ENCODE measurements at places on chromosomes 3 and 15.

DNA sequence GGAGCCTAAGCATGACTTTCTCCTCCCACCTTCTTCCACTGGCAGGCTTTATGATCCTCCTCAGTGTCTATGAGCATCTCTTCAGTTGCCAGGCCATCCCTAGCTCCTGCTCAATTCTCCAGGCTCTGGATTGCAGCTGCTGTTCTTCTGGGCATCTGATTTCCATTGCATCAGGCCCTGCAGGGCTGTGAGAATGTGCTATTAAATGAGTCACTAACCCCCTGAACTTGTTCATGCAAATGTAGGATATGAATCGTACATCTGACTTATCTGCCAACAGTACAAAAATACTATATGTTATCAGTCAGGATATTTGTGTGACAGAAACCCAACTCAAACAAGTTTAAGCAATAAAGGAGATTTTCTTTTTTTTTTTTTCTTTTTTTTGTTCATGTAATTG is 11.9 kb downstream of the GPR176 start:
- DNase-seq, result no peak

DNA sequence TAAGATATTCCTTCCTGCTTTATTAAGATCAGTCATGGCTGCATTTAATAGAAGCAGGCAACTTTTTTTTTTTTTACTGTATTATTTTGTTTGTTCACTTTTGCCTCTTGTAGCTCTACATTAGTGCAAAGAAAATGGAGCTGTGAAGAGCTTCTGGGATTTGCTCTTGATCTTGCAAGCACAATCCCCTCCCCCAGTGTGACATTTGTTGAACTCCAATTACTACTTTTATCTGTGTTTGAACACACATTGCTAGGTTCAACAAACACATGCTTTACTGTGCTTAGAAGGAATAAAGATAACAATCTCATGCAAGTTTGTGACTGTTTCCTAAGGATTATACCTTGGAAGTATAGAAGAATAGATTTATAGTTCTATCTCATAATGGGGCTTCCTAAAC is 648.8 kb downstream of the NLGN1 start:
- no peak for DNase-seq

DNA sequence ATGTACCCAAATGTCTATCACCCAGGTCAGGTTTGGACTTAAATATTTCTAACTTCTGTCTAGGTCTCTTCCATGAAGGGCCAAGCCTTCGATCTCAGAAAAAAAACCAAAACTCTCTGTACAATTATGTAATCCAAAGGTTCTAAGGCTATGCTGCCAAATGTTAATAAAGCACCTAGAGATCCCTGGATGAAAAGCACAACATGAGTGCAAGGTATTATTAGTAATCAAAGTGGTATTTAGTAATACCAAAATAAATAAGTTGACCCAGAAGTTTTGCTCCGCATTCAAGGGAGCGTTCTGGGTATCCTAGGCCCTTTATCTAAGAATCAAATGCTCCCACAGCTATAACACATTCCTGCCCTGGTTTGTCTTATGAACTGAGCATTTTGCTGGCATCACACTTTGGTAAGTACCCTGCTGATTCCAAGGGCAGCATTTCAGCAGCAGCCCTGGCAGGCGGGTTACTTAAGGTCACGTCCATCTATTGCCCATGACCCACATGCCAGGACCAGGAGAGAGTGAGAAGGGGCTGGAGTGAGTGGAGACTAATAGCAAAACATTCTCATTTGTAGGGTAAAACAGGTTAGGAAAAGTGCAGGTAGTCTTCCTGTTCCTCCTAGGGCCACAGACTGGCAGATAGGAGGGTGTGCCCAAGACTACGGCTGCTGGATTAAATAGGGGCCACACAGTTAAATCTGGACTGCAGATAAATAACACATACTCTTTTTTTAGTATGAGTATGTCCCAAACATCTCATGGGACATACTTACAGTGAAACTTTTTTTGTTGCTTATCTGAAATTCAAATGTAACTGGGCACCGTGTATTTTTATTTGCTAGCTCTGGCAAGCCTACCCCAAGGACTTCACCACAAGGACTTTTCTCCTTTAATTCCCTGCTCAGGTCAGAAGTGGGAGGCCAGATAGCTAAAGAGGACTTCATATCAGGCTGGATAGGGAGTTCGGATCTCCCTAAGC is 76.0 kb upstream of the SNRK start:
- no peak for DNase-seq

GRCh38 chr15:61314427-61314826 is 85.3 kb upstream of the RORA start:
- no peak for DNase-seq

DNA sequence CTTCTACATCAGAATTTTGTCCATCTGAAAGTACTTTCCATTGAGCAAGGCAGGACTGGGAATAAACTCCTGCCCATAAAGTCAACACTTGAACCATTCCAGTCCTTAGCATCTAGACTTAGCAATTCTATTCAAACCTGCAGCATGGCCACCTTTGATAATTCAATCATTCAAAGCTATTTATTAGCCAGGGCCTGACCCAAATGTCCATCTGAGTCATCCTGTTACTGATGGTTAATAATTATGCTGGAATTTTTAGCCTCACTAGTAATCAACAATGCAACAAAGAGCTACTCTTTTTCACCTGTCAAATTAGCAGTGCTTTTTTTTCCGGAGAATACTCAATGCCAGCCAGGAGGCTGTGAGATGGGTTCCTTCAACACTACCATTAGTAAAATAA is 72.7 kb upstream of the SNRK start:
- DNase-seq, result no peak

DNA sequence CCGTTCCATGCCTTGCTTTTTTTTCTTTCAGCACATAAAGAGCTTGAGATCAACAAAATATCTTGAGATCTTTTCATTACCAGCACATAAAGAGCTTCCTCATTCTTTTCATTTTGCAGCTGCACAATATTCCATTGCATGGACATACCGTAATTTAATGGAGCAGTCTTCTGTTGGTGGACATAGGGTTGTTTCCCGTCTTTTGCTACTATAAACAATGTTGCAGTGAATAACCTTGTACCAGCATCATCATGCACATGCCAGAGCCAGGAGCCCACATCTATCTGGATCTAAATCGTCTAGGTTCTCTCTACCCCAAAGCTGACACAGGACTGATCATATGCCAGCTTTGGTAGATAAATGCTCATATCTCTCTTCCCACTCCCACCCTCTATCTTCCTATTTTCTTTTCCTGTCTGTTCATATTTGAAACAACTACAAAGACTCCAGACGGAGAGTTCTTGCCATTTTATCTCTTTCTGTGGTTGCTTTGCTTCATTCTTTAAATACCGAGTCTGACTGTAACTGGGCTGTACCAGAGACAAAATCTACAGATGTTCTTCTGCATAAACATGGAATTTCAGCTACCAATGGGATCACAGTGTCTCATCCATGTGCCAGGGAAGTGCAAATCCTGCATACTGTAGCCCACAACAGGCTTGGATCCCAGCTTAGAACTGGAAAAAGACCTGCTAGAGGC is 47.1 kb upstream of the AKAP13 start:
- no peak for DNase-seq

DNA sequence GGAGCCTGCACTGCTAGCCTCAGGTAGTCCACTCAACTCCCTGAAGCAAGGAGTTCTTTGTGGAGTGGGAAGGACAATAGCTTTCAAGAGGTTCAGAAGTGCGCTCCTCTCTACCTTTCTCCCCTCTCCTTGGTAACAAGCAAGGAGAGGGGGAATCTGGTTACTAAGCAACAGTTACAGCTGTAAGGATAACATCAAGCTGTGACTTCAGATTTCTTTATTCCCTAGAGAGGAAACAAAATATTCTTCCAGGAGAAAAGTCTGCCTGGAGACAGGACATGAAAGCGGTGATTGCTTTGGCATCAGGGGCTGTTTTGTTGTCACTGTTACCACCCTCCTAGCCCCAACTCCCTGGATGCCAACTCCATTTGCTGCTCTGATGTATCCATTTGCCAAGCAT is 70.4 kb downstream of the TRANK1 start:
- DNase-seq, result no peak

DNA sequence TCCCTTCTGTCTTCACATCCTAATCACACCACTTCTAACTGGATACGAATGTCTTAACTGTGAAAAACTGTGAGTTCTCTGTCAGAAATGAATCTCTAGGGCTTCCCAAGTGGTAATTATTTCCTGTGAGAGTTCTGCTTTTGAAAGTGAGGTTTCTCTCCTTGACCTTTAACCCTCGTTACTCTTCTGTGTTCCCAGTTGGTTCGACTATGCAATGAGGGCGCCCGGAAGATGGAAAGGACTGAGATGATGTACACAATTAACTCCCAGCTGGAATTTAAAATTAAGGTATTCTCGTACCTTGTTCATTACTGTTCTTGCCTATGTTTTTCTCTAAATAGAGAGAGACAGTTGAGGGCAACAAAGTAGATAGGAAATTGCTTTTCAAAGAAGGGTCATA is 96.5 kb downstream of the ARHGEF26 start:
- DNase-seq, result no peak

DNA sequence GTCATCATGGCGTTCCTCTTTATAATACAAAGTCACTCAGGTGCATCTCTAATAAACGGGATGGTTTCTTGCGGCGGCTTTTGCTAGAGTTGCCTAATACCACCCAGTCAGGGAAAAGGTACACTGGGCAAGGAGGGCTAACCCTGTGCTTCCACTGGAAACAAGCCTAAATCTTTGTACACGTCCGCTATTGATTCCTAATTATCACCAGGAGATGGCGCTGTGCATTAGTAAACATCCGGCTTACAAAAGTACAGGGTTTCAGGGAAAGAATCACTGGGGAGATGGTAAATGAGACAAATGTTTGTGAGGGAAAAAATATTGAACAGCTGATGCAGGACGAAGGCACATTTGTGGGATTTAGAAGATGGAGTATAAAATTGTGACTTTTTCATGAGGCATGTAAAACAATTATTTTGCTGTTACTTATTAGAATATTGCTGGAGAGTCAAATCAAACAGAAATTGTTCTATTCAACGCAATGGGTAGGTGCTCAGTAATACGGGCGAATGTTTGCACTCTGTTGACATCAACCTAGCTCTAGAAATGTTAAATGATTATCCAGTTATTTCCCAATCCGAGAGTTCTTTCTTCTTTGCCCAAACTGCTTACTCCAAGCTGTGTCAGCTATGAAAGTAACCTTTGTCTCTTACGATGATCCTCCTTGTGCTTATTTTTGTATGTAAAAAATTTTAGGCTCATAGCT is 50.6 kb downstream of the GMNC start:
- DNase-seq, result peak; percentile 56

DNA sequence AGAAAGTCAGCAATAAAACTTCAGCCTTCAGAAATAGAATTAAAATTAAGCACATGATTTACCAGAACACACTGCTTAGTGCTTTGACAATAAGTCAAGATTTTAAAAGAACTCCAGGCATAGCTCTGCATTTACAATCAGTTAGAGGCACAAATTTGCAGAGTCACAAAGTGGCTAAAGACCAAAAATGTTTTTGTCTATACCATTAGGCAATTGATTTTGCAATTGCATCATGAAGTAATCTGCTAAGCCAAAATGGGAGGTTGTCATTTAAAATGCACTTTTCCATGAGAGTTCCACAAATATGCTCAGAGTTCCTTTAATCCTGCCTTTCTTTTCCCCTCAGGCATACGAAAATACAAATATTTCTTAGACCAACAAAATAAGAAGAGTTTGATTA is 10.1 kb upstream of the DCP1A start:
- DNase-seq, result no peak

GRCh38 chr3:13717222-13717895 is 162.5 kb downstream of the WNT7A start:
- DNase-seq, result peak; percentile 8

- DNase-seq, result no peak
Measured at GRCh38 chr3:71304684-71305083, 278.8 kb downstream of the FOXP1 start.

GRCh38 chr3:124248471-124249028 is 256.6 kb upstream of the ROPN1 start:
- DNase-seq, result no peak

- DNase-seq, result no peak
Measured at GRCh38 chr3:86731501-86731901, 259.4 kb downstream of the VGLL3 start.

DNA sequence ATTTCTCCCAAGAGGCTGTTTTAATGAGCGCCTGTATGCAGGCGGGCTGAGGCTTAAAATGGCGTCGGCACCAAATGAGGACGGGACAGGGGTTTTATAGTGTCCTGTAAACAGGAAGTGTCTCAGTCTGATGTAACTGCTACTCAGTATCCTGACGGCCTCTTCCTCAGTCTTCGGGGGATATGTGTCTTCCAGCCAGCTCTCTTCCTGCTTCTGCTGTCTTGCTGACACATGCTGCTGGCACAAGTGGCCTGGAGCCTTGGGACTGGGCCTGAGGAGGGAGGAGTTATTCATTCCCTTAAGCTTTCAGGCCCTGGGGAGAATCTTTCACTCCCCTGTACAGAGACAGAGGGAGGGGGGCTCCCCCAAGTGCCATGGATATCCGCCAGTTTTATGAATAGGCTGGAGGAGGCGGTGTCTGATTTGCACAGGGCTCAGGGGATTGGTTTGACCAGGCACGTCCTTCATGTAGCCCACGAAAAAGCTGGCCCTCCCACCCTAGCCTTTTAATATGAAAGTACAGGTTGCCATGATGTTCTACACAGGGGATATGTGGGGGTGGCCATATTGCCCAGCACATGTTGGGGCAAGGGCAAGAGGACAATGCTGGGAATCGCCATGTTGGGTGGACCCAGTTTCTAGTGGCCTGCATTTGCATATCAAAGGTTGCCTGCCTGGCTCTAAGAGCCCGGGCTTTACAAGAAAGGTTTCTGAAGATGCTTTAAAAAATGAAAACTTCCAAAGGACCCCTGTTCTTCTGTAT is 19.9 kb downstream of the NDUFB4 start:
- peak; percentile 30 for DNase-seq

DNA sequence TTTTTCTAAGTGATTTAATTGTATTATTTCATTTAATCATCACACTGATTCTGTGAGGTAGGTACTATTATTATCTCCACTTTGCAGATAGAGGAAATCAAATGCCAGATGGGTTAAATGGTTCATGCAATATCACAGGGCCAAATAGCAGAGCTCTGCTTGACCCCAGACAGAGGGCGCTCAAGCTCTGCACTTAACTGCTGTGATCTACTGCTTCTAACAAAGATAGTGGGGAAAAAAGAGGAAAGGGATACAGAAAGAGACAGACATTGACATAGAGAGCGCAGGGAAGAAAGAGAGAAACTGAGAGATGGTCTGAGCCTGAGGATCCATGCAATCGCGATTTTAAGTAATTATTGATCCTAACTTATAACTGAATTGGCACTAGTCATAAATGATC is 279.1 kb upstream of the THRB start:
- DNase-seq, result peak; percentile 80

- no peak for DNase-seq
Measured at GRCh38 chr15:82890995-82891390, 61.5 kb downstream of the HOMER2 start.

GRCh38 chr3:115348951-115349745 is 202.1 kb upstream of the ZBTB20 start:
- DNase-seq, result no peak

- DNase-seq, result no peak
Measured at GRCh38 chr15:99121691-99122410, 17.0 kb downstream of the SYNM start.

- no peak for DNase-seq
Measured at GRCh38 chr3:99644746-99645145, 6.4 kb downstream of the COL8A1 start.

- no peak for DNase-seq
Measured at GRCh38 chr3:13276438-13277195, 143.5 kb downstream of the NUP210 start.
